ENCODE measurements at places on chromosomes 5 and 9.

DNA sequence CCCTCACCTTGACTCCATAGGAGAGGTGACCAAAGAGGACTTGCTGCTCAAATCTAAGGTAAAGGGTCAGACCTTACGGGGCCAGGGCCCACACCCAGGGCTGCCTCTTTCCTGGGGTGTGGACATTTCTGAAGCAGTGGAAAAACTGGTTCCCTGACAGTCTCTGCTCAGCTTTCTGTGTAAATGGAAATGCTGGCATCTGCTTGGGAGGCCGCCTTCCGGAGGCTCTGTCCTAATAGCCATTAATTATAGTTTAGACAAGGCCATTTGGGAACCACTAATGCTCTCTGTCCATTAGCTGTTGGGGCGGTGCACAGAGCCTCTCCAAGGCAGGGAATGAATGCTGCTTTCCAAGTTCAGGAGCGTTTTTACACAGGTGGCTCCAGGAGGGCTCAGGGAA lies 17.3 kb downstream of the USP20 start:
- no peak for DNase-seq

DNA sequence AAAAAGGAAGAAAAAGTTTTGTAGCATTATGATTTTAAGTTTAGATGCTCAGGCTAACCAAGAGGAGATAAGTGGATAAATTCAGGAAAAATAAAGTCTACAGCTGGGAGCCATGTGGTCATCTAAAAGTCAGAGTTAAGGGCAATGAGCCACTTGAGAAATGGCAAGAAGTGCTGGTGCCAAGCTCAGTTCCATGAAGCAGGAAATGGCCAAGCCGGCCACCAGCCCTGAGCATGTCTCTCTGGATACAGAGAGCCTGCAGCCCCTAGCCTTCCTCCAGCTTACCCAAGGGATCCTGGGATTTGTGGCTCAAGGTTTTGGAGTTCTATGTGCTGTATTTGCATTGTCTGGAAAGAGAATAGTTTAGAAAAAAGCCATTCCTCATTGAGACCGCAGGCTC lies 12.2 kb upstream of the S1PR3 start:
- DNase-seq: no peak

DNA sequence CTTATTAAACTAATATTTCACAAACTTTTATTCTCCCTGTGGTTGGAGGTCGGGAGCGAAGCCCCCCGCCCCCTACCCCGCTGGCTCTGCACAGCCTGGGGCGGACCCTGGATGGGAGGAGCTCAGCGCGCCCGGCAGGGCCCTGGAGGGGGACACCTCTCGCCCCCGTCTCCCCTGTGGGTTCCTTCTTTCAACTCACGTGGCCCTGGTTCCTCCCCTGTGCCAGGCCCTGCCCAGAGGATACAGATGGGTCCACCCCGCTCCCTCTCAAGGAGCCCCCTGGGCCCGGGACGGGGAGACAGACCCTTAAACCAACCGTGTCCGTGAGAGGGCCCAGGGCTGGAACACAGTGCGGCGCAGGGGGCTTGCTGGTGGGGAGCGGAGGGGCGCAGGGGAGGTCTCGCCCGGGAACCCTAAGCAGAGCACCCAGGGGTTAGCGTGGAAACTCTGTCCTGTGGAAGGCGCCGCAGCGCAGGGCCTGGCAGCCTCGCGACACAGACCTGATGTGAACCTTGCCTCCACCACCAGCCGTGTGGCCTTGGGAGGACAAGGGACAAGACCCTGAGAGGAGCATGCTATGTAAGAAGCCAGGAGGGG lies 103.7 kb upstream of the MVB12B start:
- no peak for DNase-seq

GRCh38 chr5:7756453-7756852 lies 94.5 kb downstream of the CFAP90 start:
- no peak for DNase-seq

DNA sequence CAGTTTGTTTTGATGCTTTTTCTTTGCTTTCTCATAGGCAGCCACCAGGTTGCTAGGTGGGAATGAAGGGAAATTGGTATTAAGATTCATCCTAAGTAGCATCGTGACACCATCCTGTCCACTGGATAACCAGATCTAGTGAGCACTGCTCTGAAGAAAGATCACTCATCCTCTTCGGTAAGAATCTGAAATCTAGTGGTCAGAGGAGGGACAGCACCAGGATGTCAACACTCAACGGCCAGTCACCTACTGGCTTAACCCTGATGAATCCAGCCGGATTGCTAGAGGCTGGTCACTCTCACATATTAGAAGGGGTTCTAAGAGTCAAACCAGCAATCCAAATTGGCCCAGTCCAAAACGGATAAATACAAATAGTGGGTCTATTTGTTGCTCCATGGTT lies 50.8 kb downstream of the DCP2 start:
- DNase-seq: no peak

DNA sequence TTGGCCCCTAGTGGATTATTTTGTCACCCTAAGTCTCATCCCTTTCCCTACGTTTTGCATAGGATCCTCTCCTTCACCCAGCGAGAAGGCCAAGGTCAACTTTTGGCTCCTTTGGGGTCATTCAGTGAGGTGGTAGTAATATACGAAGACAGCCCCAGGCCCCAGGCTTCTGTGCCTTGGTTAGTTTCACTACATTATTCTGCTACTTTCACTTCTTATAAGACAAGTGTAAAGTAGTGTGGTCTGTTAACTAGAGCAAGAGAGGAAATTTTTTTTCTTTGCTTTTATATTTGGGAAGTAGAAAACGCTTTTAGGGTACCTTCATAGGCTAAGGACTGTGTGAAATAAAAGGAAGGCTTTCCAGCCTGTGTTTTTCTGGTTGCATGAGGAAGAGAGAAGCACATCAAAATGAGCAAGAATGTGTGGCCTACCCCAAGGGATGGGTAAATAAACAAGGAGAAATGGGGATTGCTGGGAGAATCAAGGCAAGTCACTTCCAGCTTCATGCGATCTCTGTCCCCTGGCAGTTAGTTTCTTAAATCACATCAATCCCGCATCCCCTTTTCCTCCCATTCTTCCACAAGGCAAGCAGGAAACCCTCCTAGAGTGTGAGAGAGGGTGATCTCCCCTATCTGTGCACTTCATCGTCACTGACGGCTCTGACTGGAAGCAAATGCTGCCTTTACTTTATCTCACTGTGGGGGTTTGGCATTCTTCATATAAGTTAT lies 677.0 kb upstream of the WWC1 start:
- DNase-seq: peak; percentile 33

DNA sequence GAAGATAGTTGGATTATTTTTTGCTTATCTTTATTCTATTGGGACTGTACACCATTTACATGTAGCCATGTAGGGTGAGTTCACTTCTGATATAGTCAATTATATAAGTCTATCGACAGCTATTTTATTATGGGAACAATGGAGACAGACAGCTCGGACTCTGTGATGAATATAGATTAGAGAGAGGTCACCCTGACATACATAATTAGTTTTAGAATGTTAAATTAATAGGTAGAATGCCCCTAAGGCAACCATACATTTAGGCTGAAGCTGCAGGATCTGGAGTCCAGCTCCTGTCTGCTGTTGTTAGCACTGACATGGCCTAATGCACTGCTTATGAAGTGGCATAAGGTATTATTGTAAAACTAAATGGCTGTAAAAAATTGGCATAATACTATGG lies 700.8 kb downstream of the MAT2B start:
- no peak for DNase-seq

DNA sequence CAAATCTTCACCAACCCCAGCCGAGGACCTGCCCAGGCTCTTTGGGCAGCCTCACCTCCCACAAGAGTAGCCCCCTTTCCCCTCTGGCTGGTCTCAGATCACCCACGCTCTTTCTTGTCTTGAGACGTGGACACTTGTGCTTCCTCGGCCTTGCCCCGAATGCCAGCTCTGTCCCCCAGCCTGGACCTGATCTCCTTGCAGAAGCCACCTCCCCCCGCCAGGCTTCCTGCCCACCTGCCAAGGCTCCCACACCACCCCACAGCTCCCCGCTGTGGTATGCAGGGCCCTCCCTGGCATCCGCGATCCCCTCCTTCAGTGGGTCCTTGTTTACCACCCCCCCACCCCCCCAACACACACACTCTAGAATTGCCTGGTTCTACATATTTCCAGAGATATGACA lies 133.7 kb downstream of the ROR2 start:
- DNase-seq: no peak

Measured in mesendoderm (in vitro differentiated cells).